ENCODE measurements at places on chromosomes 2 and 18.

- no peaks in the 10 kb centered on the region for H3K4me1 ChIP-seq
- no peak overlapping the region for H3K27ac ChIP-seq
- H3K4me3 ChIP-seq, result no peak overlapping the region
- H3K27me3 ChIP-seq, result no peaks in the 10 kb centered on the region
- H3K36me3 ChIP-seq, result no peaks in the 10 kb centered on the region
These were observed 1752.9 kb upstream of the CELF4 start for GRCh38 chr18:39318462-39318861.

DNA sequence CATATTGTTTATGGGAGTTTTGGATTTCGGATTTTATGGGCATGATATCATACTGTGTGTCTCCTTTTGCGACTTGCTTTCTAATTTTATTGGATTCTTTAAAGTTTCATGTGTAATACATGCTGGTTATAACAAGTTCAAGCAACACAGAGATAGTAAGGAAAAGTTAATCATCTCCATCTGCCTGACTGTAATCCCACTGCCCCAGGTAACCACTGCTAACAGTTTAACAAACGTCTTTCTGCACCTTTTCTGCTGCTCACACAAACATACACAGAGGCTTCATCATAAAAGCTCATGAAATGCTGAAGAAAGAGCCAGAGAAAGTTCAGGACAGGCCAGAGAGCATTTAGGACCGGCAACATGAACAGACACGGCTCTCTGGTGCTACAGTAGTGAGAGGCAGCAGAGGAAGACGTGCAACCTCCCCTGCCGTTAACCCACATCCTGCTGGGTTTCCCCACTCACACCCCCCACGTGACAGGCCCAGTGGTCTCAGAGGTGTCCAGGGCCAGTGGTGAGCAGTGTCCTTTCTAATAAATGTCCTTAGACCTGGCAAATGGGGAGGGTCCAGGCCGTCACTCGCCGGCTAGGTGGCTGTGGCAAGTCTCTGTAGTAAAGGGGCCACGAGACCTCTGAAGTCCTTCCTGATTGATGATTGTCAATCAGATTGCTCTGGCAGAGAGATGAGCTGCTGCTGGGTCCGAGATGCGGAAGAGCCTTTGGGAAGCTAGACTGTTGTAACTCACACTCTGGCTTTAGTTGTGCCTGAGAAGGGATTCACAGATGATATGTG, 43.0 kb upstream of the SLC1A4 start:
- H3K36me3 ChIP-seq, result no peaks in the 10 kb centered on the region
- H3K4me1 ChIP-seq, result peaks cover 24% of the 10 kb centered on the region
- no peaks in the 10 kb centered on the region for H3K27me3 ChIP-seq
- no peak overlapping the region for H3K27ac ChIP-seq
- no peak for DNase-seq
- H3K4me3 ChIP-seq, result no peak overlapping the region

DNA sequence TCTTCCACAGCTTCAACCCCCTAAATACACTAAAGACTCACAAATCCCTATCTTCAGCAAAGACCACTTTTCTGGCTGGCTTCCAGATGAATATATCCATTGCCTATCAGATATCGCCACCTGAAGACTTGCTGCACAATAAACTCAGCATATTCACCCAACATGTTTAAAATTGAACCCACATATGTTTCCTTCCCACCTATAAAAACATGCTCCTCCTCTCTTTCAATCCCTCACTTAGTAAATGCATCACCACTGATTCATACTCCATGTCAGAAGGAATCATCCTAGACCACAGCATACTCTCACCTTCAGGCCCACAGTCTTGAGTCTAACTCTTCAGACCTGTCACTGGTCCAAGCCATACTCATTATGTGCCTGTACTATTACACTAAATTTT, 5.3 kb downstream of the SPC25 start:
- no peak overlapping the region for H3K27ac ChIP-seq
- no peaks in the 10 kb centered on the region for H3K4me1 ChIP-seq
- no peak for DNase-seq

DNA sequence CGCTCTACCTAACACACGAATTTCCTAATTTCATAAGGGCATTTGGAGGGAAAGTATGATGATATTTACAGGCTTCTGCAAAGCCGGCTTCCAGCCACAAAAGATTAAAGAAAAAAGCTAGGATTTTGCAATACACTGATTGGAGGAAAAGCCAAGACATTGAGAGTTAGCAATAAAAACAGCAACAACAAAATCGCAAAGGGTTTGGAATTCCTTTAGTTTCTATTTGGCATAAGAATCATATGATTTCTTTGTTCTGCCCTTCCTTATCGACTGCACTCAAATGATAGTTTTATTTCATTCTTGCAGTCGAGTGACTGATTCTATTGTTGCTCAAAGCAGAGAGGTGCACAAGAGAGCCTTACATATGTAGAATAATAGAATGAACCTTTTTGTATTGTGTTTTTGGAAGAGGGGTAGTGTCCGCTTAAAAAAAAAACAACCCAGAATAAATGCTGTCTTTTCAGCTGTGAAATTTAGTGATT, 3.9 kb upstream of the ZNF532 start:
- H3K36me3 ChIP-seq, result no peaks in the 10 kb centered on the region
- no peak for DNase-seq
- H3K4me3 ChIP-seq, result no peak overlapping the region
- peak overlapping the region; percentile 98 for H3K27ac ChIP-seq
- H3K27me3 ChIP-seq, result no peaks in the 10 kb centered on the region

DNA sequence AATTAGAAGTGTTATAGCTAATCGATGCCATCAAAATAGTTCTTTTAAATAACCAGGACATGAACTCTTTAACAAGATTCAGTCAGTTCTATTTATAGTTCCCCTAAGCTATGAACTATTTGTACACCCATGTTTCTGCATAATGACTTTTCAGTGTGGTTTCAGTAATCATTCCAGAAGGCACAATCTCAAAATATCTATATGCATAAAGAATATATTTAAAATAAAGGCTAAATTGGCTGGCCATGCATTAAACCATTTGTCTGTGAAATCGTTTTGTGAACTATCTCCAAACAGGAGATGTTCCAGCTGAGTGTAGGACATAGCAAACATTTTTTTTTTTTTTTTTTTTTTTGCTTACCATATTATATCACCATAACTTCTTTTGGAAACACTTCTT, 719.3 kb downstream of the PLCL1 start:
- no peak for DNase-seq
- H3K27ac ChIP-seq, result no peak overlapping the region
- no peaks in the 10 kb centered on the region for H3K36me3 ChIP-seq
- no peaks in the 10 kb centered on the region for H3K27me3 ChIP-seq
- no peaks in the 10 kb centered on the region for H3K4me1 ChIP-seq
- no peak overlapping the region for H3K4me3 ChIP-seq

DNA sequence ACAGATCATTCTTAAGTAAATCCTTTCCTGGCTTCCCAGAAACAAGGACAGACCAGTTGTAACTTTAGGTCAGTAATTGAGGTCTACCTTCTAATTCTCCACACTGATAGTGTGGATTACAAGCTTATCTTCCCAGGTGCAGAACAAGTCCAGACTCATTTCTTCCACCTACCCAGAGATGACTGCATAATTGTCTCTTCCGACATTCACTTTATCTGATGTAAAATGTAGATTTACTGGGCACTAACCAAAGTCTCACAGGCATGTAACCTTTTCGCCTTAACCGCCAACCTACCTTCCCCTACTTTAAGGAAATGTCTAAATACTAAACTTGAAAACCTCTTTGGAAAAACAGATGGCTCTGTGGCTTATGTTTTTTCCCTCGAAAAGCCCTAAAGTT, 96.2 kb downstream of the NCK2 start:
- no peak overlapping the region for H3K4me3 ChIP-seq
- H3K27ac ChIP-seq, result no peak overlapping the region
- DNase-seq, result no peak

DNA sequence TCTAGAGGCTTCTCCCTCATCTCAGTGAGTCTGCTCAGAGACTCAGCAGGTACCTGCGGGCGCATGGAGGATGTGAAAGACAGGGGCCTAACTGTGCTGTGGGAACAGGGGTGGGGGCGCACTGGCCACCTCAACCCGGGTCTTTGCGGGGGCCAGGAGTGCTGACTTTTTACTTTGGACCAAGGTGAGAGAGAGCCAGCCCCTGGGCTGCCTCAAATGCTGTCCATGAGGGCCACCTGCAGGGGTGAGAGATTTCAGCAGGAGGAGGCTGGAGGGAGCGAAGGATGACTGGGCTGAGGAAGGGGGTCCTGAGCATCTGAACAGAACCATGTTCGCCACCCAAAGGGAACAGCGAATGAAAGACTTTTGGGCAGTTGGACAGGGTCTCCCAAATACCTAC, 129.4 kb downstream of the TNS1 start:
- peak overlapping the region; percentile 6 for H3K27ac ChIP-seq
- no peak overlapping the region for H3K4me3 ChIP-seq
- no peaks in the 10 kb centered on the region for H3K27me3 ChIP-seq
- no peak for DNase-seq

GRCh38 chr18:79121746-79122474, 52.7 kb downstream of the ATP9B start:
- H3K27ac ChIP-seq, result no peak overlapping the region
- no peaks in the 10 kb centered on the region for H3K27me3 ChIP-seq
- no peak for DNase-seq

- no peaks in the 10 kb centered on the region for H3K27me3 ChIP-seq
- peak overlapping the region; percentile 71 for H3K27ac ChIP-seq
- no peak for DNase-seq
- H3K4me3 ChIP-seq, result no peak overlapping the region
These were observed 146.1 kb upstream of the PID1 start for GRCh38 chr2:229417176-229417575.

DNA sequence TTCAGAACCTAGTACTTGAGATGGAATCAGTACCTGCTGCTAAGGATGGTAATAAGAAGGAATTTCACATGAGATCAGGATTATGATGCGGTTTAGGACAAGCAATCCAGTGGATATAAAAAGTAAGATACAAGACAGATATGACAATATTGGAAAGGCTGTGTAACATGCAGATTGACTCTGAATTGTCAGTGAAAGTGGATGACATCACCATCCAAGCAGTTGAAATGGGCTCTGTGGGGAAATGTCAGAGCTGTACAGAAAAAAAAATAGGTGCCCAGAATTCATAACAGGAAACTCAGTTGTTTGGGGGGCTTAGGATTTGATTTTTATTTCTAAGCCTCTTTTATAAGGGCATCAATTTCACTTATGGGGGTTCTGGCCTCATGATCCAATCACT, 438.3 kb downstream of the SPAG16 start:
- no peak overlapping the region for H3K4me3 ChIP-seq
- no peaks in the 10 kb centered on the region for H3K27me3 ChIP-seq
- no peak for DNase-seq
- no peaks in the 10 kb centered on the region for H3K36me3 ChIP-seq

DNA sequence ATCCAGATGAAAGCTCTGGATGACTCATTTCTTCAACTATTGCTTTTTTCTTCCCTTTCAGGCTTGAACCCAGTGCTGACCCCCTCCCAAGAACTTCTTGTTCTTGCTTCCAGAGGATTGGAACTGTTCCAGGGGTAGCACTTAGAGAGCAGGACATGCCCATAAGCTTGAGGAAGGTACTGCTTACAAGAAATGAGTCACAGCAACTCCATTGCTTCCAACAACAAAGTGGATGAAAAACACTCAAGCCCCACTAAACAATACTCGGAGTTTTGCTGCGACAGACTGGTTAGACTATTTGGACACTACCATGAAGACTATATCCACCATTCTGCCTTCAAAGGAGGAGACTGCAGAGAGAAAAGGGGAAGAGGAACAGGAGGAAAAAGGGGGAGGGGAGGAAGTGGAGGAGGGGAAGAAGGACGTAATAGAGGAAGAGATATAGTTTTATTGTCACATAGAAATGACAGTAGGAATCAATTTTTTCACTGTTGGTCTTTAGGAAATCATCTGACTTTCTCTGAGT, 1.6 kb upstream of the EPC2 start:
- no peak overlapping the region for H3K4me3 ChIP-seq
- H3K4me1 ChIP-seq, result peaks cover 27% of the 10 kb centered on the region
- H3K27ac ChIP-seq, result no peak overlapping the region
- H3K36me3 ChIP-seq, result no peaks in the 10 kb centered on the region
- DNase-seq, result no peak

GRCh38 chr2:105526000-105526925, 127.4 kb upstream of the FHL2 start:
- H3K4me3 ChIP-seq, result no peak overlapping the region
- no peaks in the 10 kb centered on the region for H3K4me1 ChIP-seq
- DNase-seq, result no peak
- no peak overlapping the region for H3K27ac ChIP-seq

DNA sequence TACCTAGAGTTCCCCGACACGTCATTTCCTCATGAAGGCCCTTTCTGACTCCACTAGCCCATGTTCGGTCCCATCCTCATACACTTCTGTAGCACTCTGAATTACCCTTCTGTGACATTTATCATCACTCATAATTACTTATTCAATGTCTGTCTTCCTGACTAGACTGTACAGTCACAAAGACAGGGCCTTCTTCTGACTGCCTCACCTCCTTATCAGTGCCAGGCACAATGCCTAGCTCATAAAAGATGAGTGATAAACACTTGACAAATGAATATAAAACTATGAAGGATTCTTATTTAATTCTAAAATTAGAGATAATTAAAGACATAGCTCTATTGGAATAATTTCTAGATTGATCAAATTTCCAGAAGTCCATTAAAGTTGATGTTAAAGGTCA, 1.4 kb upstream of the UBXN4 start:
- DNase-seq, result no peak
- no peaks in the 10 kb centered on the region for H3K36me3 ChIP-seq
- H3K4me1 ChIP-seq, result peaks cover 6% of the 10 kb centered on the region
- no peak overlapping the region for H3K27ac ChIP-seq
- no peaks in the 10 kb centered on the region for H3K27me3 ChIP-seq
- no peak overlapping the region for H3K4me3 ChIP-seq

- H3K27me3 ChIP-seq, result no peaks in the 10 kb centered on the region
- no peaks in the 10 kb centered on the region for H3K36me3 ChIP-seq
- H3K4me1 ChIP-seq, result no peaks in the 10 kb centered on the region
- peak; percentile 48 for DNase-seq
- H3K27ac ChIP-seq, result no peak overlapping the region
These were observed 32.2 kb upstream of the MAP3K20 start for GRCh38 chr2:173043476-173043875.

GRCh38 chr2:106561803-106562202, 74.6 kb downstream of the CD8B2 start:
- peaks cover 54% of the 10 kb centered on the region for H3K4me1 ChIP-seq
- no peaks in the 10 kb centered on the region for H3K27me3 ChIP-seq
- no peaks in the 10 kb centered on the region for H3K36me3 ChIP-seq
- no peak for DNase-seq
- H3K27ac ChIP-seq, result peak overlapping the region; percentile 43

DNA sequence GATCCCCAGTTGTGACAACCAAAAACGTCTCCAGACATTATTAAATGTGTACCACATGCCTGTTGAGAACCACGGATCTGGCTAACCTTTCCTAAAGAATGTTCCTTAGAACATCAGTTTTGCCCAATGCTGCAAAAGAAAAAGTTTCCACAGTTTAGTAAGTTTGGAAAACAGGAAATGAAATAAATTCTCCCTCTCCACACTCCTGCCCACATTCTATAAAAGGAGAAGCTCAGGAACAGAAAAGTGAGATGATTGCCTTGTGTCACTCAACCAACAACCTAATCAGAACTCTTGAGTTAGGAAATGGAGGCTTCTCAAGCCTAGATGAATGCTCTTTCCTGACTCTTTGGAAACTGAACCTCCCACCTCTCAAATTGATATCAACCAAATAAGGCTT, 56.1 kb upstream of the NFE2L2 start:
- no peak for DNase-seq
- H3K27me3 ChIP-seq, result no peaks in the 10 kb centered on the region
- peak overlapping the region; percentile 46 for H3K27ac ChIP-seq
- H3K36me3 ChIP-seq, result peaks cover 4% of the 10 kb centered on the region
- H3K4me3 ChIP-seq, result no peak overlapping the region

All from tibial artery (tissue), 4 donors.